Effector CD8-positive, alpha-beta T cell (primary cell): ENCODE measurements at places on chromosomes 6 and 20.

GRCh38 chr6:53741034-53741823 is 53.6 kb upstream of the LRRC1 start:
- no peak for DNase-seq

DNA sequence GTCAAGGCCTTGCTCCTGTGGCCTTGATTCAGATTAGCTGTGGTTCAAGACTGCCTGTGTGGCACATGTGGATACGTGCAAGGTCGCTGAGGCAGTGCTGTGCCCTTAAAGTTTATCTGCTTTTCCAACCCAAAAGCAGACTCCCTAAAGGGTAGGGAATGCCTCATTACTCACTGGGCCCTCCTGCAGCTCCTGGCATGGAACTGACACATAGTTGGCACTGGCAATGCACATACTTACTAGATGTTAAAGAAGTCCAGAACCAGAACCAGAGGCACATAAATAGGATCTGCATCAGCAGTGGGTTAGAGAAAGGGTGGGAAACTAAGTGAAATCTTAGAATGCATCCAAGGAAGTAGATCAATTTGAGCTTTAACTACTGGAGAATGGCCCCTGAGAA is 90.6 kb upstream of the MLN start:
- no peak for DNase-seq

- DNase-seq, result no peak
Measured at GRCh38 chr6:113433335-113433991, 423.7 kb upstream of the MARCKS start.

DNA sequence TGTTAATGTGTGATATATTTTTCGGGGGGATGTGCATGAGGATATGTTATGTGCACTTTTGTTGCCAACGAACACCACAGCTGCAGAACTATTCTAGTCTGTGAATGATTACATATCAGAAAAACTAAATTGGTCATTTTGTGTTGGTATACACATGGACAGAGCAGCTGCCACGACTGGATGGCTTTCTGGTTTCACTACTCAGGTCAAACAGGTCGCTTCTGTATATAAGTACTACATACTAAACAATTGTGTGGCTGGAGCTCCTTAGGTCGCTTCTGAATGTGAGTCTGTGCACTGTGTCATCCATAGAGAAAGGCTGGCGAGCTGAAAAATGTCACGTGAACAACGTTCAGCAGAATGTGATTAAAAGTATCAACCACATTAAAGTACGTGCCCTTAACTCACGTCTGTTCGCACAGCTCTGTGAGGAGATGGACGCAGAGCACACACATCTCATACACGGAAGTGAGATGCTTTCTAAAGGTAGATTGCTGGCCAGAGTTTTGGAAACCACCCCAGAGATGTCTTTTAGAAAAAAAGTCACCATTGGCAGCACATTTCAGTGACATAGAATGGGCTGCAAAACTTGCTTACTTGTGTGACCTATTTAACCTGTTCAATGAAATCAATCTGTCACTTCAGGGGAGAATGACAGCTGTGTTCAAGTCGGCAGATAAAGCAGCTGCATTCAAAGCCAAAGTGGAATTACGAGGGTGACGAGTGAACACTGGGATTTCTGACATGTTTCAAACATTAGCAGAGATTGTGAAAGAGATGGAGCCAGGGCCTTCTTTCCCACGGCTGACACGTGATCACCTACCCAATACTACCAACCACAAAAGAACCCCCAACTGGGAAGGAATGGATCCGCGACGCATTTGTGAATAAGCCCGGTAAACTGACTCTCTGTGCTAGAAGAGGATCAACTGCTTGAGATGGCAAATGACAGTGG is 176.6 kb downstream of the PDE10A start:
- no peak for DNase-seq

DNA sequence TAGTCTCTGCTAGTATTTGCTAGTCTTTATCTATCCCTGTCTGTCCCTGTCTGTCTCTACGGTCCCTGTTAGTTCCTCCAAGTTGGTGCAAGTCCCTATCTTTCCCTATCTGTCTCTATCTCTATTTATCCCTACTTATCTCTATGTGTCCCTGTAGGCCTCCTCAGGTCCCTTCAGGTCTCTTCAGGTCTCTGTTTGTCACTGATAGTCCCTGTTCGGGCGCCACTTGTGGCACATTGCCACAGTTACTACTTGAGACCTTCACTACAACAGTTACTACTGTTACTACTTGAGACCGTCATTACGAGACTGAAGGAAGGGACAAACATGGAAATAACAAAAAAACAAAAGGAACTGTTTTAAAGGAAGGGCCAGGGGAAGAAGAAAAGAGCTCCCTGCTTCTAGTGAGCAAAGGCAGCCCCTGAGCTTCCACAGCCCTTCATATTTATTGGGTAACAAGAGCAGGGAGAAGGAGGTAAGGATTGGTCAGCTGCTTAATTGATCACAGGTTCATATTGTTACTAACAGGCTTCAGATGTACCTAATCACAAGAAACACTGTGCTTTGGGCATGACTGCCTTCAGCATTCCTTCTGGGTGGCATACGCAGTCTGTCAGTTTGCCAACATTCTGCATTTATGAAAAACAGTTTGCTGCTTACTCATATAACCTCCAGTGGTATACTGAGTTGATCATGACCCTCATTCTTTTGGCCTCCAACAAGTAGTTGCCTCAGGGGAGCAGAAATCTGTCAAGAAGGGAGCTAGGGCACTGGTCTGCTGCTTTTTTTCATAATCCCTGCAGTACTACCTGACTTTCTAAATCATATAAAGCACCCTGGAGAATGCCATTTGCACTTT is 8.4 kb downstream of the EPB41L2 start:
- no peak for DNase-seq

DNA sequence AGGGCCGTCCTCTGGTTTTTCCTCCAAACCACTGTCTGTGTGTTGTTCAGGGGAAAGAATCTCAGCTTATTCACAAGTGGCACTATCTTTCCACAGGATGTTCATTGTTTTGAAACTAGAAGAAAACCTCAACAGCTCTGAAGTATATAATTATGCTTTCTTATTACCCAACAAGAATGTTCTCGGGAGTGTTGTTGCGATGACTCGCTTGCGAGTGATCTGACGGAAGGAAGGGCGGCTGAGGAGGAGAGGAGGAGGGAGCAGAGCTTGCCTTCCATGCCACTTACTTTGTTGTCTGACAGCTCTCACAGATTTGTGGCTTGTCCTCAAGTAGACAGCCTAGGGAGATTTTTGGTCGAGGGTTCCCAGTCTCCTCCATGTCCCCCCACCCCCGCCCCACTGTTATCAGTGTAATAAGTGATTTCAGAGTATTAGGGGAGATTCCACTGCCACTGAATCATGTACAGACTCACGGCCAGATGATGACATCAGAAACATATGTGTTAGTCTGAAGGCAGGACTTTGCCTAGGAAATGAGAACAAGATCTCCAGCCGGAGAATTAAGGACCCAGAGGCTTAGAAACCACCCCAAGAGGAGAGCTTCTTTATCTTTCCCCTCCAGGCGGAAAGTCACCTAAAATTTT is 80.7 kb upstream of the CCN6 start:
- DNase-seq, result peak; percentile 41

DNA sequence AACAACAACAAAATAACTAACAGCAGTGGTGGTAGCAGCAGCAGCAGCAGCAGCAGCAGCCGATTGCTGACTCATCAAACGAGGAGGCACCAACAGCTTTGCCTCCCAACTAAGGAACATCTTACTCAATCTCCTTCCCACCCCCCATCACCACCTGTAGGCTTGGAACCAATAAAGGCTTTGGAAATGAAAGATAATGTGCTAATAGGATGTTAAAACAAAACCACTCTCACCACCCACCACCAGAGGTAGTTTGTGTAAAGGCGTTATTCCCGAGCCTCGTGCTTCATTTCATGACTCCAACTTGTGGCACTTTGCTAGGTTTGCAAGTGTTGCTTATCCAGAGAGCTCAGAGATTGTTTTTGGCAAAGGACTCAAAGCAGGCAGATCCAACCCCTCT is 346.5 kb downstream of the CD83 start:
- DNase-seq, result no peak

GRCh38 chr20:32167552-32167951 is 40.0 kb downstream of the PLAGL2 start:
- DNase-seq, result no peak

DNA sequence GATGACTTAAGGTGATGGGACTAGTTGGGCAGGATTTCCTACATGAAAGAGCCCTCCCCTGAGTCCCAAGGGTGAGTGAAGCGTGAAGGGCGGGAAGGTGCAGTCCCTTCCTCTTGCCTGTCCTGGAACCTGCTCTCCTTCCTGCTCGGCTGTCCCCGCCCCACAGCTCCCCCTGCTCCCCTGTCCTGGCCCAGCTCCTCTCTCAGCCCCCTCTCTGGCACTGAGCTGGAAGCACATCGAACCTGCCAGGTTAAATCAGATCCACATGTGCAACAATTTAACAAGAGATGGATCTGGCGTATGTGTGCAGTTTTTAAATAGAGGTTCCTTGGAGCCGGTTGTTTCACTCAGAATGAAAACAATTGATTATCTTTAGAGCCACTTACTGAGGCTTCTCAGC is 95.0 kb downstream of the LRFN2 start:
- DNase-seq, result no peak

- DNase-seq, result no peak
Measured at GRCh38 chr6:330948-331347, 38.7 kb downstream of the DUSP22 start.

GRCh38 chr6:34018026-34018425 is 127.9 kb downstream of the GRM4 start:
- DNase-seq, result no peak

DNA sequence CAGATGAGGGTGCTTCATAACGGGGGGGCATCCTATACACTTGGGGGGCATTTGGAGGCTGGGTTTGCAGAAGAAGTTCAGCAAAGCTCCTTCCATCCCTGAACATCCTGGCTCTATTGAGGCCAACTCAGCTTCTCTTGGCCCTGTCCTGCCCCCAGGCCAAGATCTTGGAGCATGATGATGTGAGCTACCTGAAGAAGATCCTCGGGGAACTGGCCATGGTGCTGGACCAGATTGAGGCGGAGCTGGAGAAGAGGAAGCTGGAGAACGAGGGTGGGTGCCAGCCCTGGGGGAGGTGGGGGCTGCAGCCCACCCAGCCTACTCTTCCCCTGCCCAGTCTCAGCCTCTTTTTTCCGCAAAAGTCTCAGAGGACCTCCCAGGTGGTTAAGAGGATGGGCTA is 17.2 kb downstream of the GDAP1L1 start:
- no peak for DNase-seq

- DNase-seq, result no peak
Measured at GRCh38 chr20:34311118-34312023, 8.2 kb upstream of the AHCY start.

DNA sequence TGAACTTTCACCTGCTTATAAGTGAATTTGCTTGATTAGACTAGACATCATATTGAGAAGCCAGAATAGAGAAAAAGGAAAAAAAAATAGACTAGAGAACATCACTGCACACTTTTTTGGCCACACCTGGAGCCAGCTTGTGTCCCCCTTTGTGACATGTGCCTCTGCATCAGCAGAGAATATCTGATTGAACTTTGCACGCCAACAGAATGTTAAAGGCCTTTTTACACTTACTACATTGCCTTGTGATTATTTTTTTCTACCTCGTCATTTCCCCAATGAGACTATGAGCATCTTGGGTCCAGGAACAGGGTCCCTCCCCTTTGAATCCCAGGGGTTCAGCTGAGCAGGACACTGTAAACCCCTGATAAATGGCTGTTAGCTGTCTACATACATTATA is 17.2 kb upstream of the ZNF133 start:
- no peak for DNase-seq

DNA sequence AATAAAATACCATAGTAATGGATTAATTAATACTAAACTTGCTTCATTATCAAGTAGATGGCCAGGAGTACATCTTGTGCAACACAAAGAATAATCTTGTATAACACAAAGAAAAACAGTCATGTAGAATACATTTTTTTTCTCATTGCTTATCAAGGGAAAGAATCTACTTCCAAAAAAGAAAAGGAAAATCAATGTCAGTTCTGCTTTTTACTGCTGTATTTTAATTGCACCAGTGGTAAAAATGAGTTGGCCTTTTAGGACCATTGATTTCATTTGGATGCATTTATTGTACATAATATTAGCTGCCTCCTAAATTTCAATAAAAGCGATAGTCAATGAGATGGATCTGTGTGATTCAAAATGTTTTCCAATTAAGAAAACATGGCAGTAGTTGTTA is 96.9 kb upstream of the BTBD3 start:
- no peak for DNase-seq

DNA sequence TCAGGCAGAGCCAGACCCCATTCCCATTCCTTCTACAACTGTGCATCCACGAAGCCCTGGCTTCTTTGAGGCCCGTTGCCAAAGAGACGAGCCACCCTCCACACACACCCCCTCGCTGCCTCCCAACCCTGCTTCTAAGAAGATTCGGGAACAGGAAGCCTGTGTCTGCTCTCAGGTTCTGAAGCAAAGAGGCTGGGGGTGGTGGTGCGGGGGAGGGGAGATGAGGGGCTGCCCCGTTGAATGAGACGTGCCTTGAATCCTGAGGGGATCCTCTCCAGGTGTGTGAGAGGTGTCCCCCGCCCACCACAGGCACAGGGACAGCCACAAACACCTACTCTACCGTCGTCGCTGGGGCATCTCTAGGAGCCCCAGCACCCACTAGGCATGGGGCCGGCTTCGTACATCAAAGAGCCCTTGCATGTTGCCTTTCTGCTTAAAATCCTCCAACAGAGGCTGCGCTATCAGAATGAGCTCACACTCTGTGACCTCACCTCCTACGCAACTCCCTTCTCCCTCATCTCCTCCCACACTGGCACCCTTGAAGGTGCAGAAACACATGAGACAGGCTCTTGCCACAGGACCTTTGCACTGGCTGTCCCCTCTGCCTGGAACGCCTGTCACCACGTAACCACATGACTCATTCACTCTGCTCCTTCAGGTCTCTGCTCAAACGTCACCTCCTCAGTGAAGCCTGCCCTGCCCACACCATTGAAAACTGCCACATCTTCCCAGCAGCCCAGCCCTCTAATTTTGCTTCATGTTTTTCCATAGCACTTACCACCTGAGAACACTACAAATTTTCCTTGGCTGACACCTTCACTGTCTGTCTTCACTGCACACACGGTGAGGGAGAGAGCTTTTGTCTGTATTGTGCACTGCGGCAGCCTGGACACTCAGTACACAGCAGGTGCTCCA is 58.5 kb downstream of the PREX1 start:
- DNase-seq, result peak; percentile 72

- no peak for DNase-seq
Measured at GRCh38 chr20:9602847-9603183, 88.4 kb downstream of the LAMP5 start.

DNA sequence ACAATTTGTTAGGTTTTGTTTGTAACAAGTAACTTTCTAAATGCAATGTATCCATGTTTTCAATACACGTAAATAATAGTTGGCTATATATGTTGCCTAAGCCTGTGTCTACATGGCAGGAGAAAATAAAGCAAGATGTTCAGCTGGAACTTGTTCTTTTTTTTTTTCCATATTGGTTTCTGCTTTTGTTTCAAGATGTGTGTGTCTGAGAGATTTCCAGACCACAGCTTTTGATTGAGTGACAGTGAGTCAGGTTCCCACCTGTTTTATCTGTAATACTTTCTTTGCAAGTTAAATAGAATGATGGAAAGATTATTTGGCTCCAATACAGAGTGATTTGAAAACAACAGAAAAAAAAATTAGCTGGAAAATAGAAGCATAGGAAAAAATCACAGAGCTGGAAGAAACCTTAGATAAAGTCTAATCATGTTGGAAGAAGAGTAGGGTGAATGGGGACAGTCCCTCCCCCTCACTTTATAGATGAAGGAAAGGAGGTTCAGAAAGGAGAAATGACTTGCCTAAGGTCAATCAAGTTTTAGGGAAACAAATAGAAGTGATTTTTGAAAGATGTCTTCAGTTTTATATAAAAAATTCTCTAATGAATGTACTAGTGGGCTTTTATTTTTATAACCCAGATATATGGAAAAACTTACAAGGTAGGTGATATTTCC is 150.9 kb upstream of the STMND1 start:
- DNase-seq, result no peak
